ENCODE measurements at places on chromosomes 2 and 18. TPM values are rescaled to one million over a fixed set of nuclear protein-coding genes. Genes with fewer than 3 reads are reported as not detected.

GRCh38 chr2:200728630-200729029 lies 83.1 kb upstream of the BZW1 start:
- DNase-seq: no peak

DNA sequence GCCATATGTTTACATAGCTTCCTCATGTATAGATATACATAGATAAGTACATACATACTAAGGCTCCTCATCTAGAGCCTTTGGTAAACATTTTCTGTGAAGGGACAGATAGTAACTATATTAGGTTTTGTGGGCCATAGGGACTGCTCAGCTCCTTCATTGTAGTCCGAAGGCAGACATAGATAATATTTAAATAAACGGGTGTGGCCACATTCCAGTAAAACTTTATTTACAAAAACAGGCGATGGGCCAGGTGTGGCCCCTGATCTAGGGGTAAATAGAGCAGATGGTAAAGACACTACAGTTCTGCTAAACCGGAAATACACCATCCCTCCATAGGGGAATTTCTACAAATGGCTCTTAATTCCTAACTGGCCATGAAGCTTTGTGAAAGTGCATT lies 7.3 kb downstream of the COQ10B start:
- DNase-seq: no peak

- DNase-seq: no peak
These were observed 4.9 kb downstream of the SMAD7 start for GRCh38 chr18:48945953-48946217.

DNA sequence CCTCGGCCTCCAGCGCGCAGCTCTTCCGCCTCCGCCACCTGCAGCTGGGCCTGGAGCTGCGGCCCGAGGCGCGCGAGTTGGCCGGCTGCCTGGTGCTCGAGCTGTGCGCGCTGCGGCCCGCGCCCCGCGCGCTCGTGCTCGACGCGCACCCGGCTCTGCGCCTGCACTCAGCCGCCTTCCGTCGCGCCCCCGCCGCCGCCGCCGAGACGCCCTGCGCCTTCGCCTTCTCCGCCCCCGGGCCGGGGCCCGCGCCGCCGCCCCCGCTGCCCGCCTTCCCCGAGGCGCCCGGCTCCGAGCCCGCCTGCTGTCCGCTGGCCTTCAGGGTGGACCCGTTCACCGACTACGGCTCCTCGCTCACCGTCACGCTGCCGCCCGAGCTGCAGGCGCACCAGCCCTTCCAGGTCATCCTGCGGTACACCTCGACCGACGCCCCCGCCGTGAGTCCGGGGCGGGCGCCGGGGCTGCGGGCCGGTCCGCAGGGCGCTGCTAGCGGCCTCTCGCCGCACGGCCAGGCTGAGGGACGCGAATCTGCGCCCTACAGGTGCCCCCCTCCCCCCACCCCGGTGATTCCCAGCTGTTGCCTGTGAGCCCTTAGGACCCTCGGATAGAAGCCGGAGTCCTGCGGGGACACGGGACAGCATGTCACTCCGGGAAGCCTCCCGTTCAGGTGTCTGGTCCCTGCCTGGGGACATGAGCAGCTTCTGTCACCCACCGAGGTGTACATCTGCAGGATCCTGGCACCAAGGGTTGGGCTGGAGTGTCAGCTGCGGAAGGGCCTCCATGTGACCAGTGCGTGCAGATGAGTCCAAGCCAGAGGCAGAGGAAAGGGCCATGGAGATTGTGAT lies 616 bp downstream of the RNPEPL1 start:
- peak; percentile 81 for DNase-seq

GRCh38 chr2:7701791-7702190 lies 784.6 kb downstream of the RNF144A start:
- DNase-seq: no peak

GRCh38 chr2:108586631-108587030 lies 52.4 kb downstream of the LIMS1 start:
- DNase-seq: no peak

GRCh38 chr2:134410006-134410405 lies 156.1 kb downstream of the MGAT5 start:
- DNase-seq: no peak

GRCh38 chr2:85435220-85435958 lies 16.9 kb downstream of the SH2D6 start:
- DNase-seq: no peak

DNA sequence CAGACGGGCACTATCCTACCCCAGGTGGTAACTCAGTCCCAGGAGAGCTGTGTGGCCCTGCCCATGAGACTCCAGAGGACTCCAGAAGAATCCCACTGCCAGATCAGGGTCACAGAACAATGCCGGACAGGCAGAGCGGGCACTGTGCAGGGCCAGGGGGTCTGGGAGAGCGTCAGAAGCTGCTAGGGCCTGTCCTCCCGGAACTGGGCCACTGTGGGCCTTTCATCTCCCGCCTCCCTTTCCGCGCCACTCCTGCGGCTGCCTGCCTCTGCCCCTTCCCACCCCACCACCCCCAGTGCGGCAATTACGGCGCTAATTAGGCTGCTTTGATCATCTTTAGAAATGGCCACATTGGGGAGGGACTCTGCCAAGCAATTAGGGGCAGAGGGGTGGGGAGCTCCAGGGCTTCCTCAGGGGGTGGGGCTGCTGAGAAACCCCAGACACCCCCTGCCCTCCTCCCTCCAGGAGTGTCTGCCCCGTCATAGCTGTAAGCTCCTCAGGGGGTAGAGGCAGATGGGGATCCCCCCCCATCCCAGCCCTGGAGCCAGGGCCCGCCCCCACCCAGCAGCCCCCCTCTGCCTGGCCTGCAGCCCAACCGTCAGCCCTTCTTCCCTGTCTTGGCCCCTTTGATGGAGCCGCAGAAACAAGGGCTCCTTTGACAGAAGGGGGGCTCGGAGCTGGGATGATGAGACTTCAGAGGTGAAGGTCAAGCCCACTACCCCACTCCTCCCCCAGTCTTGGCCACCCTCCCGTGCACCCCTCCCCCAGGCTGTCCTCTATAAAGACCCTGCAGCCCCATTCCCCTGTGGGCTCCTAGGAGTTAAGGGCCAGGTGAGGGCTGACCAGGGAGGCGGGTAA lies at the start of gene PRSS56:
Gene PRSS56, plus strand, starts transcription at position 808 of the 858 bp plus-strand sequence. CDS start 211 bp downstream, outside the sequence.
- DNase-seq: no peak

DNA sequence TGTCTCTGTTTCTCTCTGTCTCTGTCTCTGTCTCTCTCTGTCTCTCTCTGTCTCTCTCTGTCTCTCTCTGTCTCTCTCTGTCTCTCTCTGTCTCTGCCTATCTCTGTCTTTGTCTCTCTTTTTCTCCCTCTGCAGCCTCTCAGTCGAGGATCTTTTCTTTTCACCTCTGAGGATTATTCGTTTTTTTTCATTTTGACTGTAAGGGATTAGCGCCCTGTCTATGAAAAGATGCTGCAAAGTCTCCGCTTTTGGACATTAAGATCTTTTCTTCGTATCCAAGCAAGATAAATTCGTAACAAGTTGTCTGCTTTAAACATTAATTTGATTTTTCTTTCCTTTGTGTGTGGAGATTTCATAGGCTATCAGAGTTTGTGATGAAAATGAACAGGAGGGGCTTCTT lies 191.2 kb upstream of the TPO start:
- no peak for DNase-seq

GRCh38 chr2:78768016-78768415 lies 257.5 kb upstream of the REG3G start:
- DNase-seq: no peak

Gene PMS1
- 42.8 TPM for total RNA-seq

Gene DUSP2
- 237 TPM for total RNA-seq

Gene TNFRSF11A
- total RNA-seq: 2.5 TPM

Gene TEX44
- total RNA-seq: not detected

Gene DQX1
- total RNA-seq: 0.51 TPM

Gene MFSD2B
- total RNA-seq: 0.24 TPM

Gene TUBA3D
- total RNA-seq: not detected

Gene GALNT13
- not detected for total RNA-seq

Gene TSHZ1
- 18.6 TPM for total RNA-seq
